ENCODE measurements at places on chromosomes 7 and 10. TPM values are rescaled to one million over a fixed set of nuclear protein-coding genes. Genes with fewer than 3 reads are reported as not detected.

SNCG gene
- total RNA-seq: 55.0 TPM

- no peak overlapping the region for H3K27ac ChIP-seq
- H3K27me3 ChIP-seq: no peaks in the 10 kb centered on the region
- DNase-seq: no peak
Measured at GRCh38 chr7:154503962-154504550, 451.9 kb downstream of the DPP6 start.

RAMP3 gene
- total RNA-seq: 40.9 TPM

ARMC10 gene
- 44.5 TPM for total RNA-seq

GRCh38 chr7:130140551-130141160 lies 64.5 kb downstream of the TMEM209 start:
- peak overlapping the region; percentile 77 for H3K4me3 ChIP-seq
- peak overlapping the region; percentile 76 for H3K27ac ChIP-seq
- no peaks in the 10 kb centered on the region for H3K4me1 ChIP-seq
- no peak for DNase-seq

GRCh38 chr7:1727079-1727478 lies 57.0 kb downstream of the ELFN1 start:
- no peak overlapping the region for H3K4me3 ChIP-seq
- H3K27me3 ChIP-seq: peaks cover 7% of the 10 kb centered on the region
- no peak overlapping the region for H3K27ac ChIP-seq
- H3K4me1 ChIP-seq: peaks cover 11% of the 10 kb centered on the region
- DNase-seq: no peak

DNA sequence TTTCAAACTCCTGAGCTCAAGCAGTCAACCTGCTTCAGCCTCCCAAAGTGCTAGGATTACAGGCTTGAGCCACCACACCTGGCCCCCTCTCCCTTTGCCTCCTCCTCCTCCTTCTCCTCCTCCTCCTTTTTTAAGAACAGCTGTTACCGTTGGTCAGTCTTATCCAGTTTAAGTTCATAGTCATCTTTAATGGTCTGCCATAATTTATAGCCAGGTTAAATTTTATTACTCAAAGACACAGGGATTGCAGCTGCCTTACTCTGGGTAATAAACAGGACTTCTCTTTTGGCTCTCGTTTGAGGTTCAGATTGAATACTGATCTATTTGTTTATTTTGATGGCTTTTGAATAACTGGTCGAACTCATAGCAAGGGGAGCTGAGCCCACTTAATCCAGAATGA lies 35.2 kb downstream of the ATOH7 start:
- no peak overlapping the region for H3K27ac ChIP-seq
- H3K27me3 ChIP-seq: peaks cover 8% of the 10 kb centered on the region
- no peak for DNase-seq
- H3K36me3 ChIP-seq: no peaks in the 10 kb centered on the region

HERC4 gene
- 49.2 TPM for total RNA-seq

GRCh38 chr7:18780266-18780665 lies 284.7 kb downstream of the HDAC9 start:
- no peak overlapping the region for H3K27ac ChIP-seq
- no peaks in the 10 kb centered on the region for H3K36me3 ChIP-seq
- no peak for DNase-seq
- no peak overlapping the region for H3K4me3 ChIP-seq
- H3K4me1 ChIP-seq: no peaks in the 10 kb centered on the region

DNA sequence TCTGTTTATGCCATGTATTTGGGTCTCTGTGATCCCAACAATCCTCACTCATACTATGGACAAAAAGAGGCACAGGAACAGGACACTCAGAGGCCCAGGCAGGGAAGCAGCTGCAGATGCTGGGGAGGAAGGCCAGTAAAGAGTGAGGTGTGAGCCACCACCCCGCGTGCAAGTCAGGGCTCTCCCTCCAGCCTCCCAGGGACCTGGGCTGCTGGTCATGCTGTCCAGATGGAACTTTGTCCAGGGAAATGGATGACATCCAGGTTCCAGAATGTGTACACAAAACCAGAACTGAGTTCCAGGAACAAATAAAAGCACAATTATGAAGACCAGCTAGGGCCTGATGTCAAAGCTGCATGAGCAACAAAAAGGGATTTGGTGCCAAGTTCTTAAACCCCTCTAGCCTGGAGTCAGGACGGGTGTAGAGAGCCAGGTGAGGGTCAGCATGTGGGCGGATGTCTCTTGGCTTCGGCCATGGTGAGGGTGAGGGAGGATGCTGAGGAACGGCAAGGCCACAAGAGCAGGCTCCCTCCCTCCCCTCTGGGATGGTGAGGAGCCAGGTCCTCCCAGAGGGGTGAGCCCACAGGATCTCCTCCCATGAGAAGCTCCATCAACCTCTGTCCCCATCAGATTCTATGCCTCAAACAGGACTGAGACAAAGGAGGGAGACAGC lies 739.7 kb downstream of the PARD3 start:
- no peaks in the 10 kb centered on the region for H3K36me3 ChIP-seq
- peak overlapping the region; percentile 35 for H3K27ac ChIP-seq
- no peak overlapping the region for H3K4me3 ChIP-seq

WNT2 gene
- 2.8 TPM for total RNA-seq

DNA sequence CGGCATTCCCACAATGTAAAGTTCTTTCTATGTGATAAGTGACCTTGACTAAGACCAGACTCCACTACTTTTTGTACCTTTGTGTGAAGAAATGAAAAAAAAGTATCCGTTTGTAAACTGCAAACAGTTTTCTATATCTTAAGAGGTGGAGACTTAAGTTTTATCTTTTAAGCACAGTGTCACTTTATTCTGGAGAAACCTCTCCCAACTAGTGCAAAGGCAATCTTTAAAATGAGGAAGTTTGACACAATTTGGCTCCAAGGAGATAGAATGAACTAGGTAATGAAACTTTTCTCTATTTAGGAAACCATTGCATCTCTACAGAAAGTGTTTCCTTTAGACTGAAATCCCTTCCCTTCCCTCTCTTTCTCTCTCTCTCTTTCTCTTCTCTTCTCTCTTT lies 122.9 kb downstream of the SAMD9 start:
- no peaks in the 10 kb centered on the region for H3K27me3 ChIP-seq
- H3K36me3 ChIP-seq: no peaks in the 10 kb centered on the region
- H3K27ac ChIP-seq: no peak overlapping the region
- no peak overlapping the region for H3K4me3 ChIP-seq

DNA sequence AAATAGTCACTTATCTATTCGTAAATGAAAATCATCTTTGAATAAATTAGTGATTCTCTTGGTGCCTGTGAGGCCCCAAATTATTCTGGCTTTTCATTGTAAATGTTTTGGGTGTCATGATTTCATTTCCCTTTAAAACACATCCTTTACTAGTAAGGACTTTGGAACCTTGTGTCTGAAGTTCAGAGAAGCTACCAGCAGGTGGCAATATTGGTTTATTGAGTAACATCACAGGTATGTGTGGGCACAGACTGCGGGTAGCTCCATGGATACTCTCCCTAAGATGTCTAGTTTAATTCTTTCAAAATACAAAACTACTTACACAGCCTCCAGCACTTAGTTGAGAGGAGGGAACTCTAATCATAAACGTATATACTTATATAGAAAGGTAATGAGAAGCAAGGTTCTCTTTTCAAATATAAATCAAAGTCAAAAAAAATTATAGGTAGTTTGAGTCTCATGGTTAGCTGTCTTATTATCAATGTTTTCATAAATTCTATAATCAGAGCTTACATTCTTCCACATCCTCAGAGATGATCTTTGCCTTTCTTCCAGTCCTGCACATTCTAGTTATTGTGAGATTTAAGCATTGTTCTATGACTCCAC lies 449.6 kb downstream of the GRM8 start:
- no peak overlapping the region for H3K27ac ChIP-seq
- no peaks in the 10 kb centered on the region for H3K36me3 ChIP-seq
- H3K4me3 ChIP-seq: no peak overlapping the region

EXOSC1 gene
- 39.9 TPM for total RNA-seq

DNA sequence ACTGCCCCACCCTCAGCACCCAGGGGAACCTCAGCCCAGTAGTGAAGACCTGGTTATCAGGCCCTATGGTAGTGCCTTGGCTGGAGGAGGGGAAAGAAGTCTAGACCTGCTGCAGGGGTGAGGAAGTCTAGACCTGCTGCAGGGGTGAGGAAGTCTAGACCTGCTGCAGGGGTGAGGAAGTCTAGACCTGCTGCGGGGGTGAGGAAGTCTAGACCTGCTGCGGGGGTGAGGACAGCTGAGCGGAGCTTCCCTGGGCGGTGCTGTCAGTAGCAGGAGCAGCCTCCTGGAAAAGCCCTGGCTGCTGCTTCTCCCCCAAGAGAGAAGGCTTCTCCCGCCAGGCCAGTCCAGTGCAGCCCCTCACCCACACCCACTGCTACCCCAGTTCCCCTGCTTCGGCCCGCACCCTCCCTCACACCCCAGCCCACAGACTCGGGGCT lies 6.3 kb downstream of the NOS3 start:
- no peaks in the 10 kb centered on the region for H3K27me3 ChIP-seq
- no peak overlapping the region for H3K4me3 ChIP-seq
- no peak for DNase-seq

ATP6V1F gene
- total RNA-seq: 138 TPM

- no peaks in the 10 kb centered on the region for H3K27me3 ChIP-seq
- peaks cover 4% of the 10 kb centered on the region for H3K4me1 ChIP-seq
- no peak for DNase-seq
- no peak overlapping the region for H3K27ac ChIP-seq
- no peaks in the 10 kb centered on the region for H3K36me3 ChIP-seq
- no peak overlapping the region for H3K4me3 ChIP-seq
Measured at GRCh38 chr10:131063311-131063710, 248.2 kb downstream of the TCERG1L start.

BCAP29 gene
- 104 TPM for total RNA-seq

DNA sequence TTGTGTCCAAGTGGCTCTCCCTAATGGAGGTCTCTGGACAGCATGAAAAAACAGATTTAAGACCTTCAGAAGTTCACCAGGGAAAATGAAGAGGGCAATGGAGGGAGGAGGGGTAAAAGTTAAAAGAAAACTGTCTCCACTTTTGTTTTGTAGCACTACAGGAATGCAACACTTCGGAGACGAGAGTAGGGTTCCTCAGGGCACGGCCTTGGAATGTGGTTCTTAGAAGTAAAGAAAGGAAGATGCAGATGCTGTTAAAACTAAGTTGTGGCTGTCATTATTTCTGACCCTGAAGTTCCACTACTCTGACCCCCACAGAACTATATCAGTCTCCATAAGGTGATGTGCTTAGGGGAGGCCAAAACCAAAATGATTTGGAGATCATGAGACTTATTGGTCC lies 335.1 kb downstream of the XPNPEP1 start:
- H3K27me3 ChIP-seq: no peaks in the 10 kb centered on the region
- no peak for DNase-seq
- H3K27ac ChIP-seq: no peak overlapping the region
- H3K4me1 ChIP-seq: no peaks in the 10 kb centered on the region
- no peaks in the 10 kb centered on the region for H3K36me3 ChIP-seq
- no peak overlapping the region for H3K4me3 ChIP-seq

- peaks cover 55% of the 10 kb centered on the region for H3K4me1 ChIP-seq
- no peak for DNase-seq
- no peaks in the 10 kb centered on the region for H3K36me3 ChIP-seq
- H3K27ac ChIP-seq: no peak overlapping the region
Measured at GRCh38 chr10:35341521-35341920, 5.2 kb downstream of the CCNY start.

AS3MT gene
- 7.1 TPM for total RNA-seq

CLDN15 gene
- total RNA-seq: 2.5 TPM

- no peak for DNase-seq
- no peak overlapping the region for H3K4me3 ChIP-seq
- no peaks in the 10 kb centered on the region for H3K27me3 ChIP-seq
- H3K27ac ChIP-seq: no peak overlapping the region
- no peaks in the 10 kb centered on the region for H3K4me1 ChIP-seq
Measured at GRCh38 chr10:62689712-62690111, 114.8 kb upstream of the ADO start.

GRCh38 chr10:27355918-27356573 lies 115.4 kb upstream of the ACBD5 start:
- H3K4me1 ChIP-seq: no peaks in the 10 kb centered on the region
- no peak for DNase-seq
- H3K4me3 ChIP-seq: no peak overlapping the region
- H3K36me3 ChIP-seq: no peaks in the 10 kb centered on the region
- no peaks in the 10 kb centered on the region for H3K27me3 ChIP-seq

NEURL1 gene
- total RNA-seq: 0.41 TPM

GRCh38 chr10:60950300-60950699 lies 6.3 kb upstream of the RHOBTB1 start:
- H3K4me1 ChIP-seq: no peaks in the 10 kb centered on the region
- no peak overlapping the region for H3K4me3 ChIP-seq
- no peaks in the 10 kb centered on the region for H3K27me3 ChIP-seq
- no peak overlapping the region for H3K27ac ChIP-seq

- H3K36me3 ChIP-seq: no peaks in the 10 kb centered on the region
- no peak overlapping the region for H3K4me3 ChIP-seq
- H3K27ac ChIP-seq: no peak overlapping the region
- H3K4me1 ChIP-seq: no peaks in the 10 kb centered on the region
- H3K27me3 ChIP-seq: no peaks in the 10 kb centered on the region
- no peak for DNase-seq
Measured at GRCh38 chr7:150931199-150931869, 46.8 kb downstream of the KCNH2 start.

GRCh38 chr10:92880233-92880861 lies 32.0 kb downstream of the EXOC6 start:
- no peaks in the 10 kb centered on the region for H3K4me1 ChIP-seq
- H3K27me3 ChIP-seq: no peaks in the 10 kb centered on the region
- H3K36me3 ChIP-seq: no peaks in the 10 kb centered on the region
- no peak overlapping the region for H3K27ac ChIP-seq
- H3K4me3 ChIP-seq: no peak overlapping the region

- DNase-seq: peak; percentile 58
- H3K27me3 ChIP-seq: no peaks in the 10 kb centered on the region
- no peak overlapping the region for H3K4me3 ChIP-seq
- H3K27ac ChIP-seq: no peak overlapping the region
- peaks cover 8% of the 10 kb centered on the region for H3K4me1 ChIP-seq
Measured at GRCh38 chr10:6052247-6053221, 9.6 kb downstream of the IL2RA start.
